ENCODE measurements at places on chromosomes 11 and 22.
A peak's percentile ranks its signal among the peaks of the same experiment; 100 is the strongest.

DNA sequence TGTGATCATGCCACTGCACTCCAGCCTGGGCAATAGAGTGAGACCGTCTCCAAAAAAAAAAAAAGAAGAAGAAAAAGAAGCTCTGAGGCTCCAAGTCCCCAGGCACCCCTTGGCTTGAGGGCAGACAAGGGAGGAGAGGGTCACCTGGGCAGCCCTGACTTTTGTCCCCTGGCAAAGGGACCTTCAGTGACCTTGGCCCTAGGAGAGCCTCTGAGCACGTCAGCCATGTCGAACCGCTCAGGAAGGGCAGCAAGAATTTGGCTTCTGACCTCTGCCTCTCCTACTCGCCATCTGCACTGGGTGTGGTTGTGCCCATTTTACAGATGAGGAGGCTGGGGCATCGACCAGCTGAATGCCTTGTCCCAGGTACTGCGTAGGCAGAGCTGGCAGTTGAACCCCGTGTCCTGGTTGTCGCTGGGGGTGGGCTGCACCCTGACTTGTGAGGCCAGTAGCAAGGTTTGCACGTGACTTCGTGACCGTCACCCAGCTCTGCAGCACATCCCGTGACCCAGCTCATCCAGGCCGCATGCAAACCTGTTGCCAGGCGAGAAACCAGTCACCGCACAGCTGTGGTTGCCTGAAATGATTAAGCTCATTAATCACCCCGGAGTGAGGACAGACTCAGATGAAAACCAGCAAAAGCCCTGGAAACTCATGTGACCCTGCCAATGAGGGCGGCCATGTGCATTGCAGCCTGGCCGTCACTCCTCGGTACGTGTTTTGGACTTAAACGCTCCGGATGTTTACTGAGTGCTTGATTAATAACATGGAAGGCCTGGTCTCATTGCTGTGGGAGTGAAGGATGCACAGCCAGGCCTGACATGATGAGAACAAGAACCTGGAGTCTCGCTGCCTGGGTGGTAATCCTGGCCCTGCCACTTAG, 47.7 kb upstream of the PPP6R3 start:
- DNase-seq = no peak

DNA sequence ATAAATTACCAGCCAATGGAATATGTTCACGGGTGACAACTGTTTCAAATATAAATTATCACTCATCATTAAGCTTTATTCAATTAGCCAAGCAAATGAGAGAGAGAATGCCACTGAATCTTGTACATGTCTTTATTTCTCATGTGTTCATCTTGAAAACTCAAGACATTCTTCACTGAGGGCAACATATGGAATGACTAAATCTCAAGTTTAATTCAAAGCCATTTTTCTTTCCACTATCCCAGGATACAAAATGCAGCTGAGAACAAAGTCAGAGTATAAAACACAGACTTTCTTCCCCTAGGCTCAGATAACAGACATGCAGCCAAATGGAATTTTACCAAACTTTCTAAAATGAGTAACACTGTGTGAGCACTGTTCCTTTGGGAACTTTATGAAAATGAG, 12.1 kb upstream of the BBOX1 start:
- no peak for DNase-seq

GRCh38 chr11:133889893-133890292, 44.6 kb upstream of the SPATA19 start:
- no peak for DNase-seq

DNA sequence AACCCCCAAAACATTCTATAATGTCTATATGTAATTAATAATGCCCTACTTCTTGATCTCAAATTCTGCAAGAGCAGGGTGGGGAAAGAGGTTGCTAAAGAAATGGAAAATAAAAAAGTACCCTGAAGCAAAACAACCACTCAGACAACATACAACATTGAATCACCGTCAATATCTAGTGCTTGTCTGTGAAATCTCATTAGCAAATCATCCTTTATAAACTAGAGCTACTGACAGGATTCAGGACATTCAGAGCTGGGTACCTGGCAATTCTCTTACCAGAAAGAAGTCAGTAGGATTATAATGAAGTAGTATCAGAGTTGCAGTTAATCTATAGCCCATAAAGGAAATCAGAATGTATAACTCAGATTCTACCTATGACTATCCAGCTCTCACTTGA, 143.2 kb downstream of the CADM1 start:
- DNase-seq = no peak

GRCh38 chr11:125123947-125124617, 12.7 kb upstream of the TMEM218 start:
- peak; percentile 56 for DNase-seq

GRCh38 chr11:10349806-10350205, 44.9 kb downstream of the ADM start:
- DNase-seq = no peak

- DNase-seq = no peak
These were observed 7.8 kb downstream of the YPEL1 start for GRCh38 chr22:21727768-21728167.

GRCh38 chr11:128968916-128969315, 26.2 kb upstream of the TP53AIP1 start:
- DNase-seq = no peak

DNA sequence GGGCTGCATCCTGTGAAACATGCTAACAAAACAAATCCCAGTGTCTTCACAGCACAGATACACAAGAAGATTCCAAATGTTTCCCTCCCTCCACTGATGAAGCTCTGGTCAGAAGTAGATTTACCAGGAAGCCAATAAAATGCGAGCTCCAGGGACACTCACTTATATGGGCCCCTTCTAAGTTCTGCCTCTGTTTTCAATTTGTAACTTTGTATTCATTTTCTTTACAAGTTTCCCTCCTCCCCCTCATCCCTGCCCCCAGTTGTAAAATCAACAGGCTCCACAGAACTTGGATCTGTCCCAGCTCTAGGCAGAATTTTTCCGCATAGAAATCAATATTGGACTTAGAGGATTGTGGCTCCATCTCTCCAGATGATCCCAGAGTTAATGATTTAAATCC, 48.1 kb upstream of the ME3 start:
- no peak for DNase-seq

DNA sequence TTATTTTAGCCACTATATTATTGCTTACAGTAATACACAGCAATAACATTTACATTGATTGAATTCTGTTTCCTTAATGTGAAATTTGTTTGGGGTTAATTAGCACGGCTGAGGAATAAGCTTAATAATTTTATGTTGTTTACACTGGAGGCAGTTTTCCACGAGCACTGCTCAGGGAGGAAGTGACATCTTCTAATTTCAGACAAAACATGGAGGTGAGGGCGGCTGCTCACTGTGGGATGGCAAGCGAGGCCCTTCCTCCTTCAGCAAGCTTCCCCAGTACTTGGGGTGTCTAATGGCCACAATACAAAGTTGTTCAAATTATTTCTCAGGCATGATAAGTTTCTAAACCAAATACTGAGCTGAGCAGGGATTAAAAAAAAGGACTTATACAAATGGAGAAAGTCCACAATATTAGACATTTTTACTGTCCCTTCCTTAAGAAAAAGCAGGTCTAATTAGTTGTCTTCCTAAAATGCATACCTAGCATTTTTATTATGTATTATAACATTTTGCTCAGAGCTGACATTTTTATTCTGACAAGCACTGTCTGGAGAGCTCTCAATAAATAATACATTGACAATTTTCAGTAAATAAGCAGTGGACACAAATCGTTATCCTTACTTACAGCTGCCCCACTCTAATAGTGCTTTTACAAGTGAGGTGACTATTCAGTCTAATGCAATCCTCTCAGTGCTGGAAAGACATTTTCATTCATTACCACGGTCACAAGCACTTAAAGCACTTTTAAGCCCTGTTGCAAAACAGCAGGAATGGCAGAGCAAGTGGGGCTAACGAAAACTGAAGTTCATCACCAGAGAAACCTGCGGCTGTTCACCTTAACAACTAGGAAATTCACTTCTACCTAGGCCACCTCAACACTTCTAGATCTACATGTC, 56.2 kb downstream of the SOX6 start:
- DNase-seq = no peak

DNA sequence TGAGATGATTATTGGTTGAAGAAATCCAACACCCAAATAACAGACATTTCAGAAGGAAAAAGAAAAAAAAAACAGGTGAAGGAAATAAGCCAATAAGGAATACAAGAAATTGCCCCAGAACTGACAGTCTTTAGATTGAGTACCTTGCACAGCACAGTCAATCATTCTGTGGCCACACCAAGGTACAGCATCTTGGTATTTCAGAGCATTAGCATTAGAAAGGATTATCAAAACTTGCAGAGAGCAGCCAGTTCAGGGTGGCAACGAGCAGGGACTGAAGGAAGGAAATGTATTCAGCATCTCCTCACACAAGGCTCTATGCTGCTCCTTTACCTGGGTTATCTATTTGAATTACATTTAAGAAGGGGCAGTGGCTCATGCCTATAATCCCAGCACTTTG, 2.1 kb downstream of the ADA2 start:
- no peak for DNase-seq

DNA sequence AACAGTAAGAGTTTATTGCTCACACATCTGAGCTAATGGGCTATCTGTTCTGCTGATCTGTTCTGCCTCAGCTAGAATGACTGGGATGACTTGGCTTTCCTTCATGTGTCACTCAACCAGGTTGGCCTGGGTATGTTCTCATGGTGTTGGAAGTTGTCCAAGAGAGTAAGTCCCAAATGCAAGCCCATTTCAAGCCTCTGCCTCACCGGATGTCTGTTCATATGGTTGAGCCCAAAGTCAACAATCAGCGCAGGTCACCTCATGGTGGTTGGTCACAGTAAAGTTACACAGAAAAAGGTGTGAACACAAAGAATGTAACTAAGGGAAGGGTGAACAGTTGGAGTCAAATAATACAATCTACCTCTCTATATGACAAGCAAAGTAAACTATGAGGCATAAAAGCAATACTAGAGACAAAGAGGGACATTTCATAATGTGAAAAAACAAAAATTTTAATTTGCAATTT, 1.9 kb downstream of the GDPD4 start:
- DNase-seq = peak; percentile 84

DNA sequence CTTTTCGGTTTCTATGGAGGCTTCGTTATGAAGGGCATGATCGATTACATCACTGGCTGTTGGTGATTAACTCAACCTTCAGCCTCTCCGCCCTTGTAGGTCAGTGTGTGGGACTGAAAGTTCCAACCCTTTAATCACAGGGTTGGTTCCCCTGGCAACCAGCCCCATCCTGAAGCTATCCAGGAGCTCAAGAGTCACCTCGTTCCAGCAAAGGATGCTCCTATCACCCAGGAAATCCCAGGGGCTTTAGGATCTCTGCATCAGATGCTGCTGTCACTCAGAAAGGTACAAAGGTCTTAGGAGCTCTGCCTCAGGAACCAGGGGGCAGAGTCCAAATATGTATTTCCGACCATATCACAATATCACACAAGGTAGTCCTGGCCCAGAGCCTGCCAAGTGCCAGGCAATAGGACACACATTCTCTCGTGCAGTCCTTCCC, 123.5 kb upstream of the PARVA start:
- no peak for DNase-seq

DNA sequence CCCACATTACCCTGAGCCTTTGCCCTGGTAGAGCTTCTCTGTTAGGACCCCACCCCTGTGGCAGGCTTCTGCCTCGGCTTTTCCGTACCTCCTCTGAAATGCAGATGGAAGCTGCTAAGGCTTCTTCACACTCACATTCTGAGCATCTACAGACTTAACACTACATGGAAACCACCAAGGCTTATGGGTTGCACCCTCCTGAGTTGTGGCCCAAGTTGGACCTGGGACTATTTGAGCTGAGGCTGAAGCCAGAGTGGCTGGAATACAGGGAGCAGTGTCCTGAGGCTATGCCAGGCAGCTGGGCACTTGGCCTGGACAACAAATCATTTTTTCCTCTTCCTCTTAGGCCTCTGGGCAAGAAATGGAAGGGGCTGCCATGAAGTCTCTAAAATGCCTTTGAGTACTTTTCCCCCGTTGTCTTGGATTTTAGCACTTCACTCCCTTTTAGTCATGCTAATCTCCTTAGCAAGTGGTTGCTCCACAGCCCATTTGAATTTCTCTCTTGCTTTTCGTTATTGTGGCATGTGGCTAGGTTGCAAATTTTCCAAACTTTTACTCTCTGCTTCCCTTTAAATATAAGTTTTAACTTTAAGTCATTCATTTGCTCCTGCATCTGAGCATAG, 114.8 kb upstream of the FIBIN start:
- no peak for DNase-seq

GRCh38 chr11:66888282-66888681, 31.4 kb downstream of the LRFN4 start:
- DNase-seq = no peak

GRCh38 chr11:64556044-64556720, 34.8 kb upstream of the SLC22A12 start:
- no peak for DNase-seq

DNA sequence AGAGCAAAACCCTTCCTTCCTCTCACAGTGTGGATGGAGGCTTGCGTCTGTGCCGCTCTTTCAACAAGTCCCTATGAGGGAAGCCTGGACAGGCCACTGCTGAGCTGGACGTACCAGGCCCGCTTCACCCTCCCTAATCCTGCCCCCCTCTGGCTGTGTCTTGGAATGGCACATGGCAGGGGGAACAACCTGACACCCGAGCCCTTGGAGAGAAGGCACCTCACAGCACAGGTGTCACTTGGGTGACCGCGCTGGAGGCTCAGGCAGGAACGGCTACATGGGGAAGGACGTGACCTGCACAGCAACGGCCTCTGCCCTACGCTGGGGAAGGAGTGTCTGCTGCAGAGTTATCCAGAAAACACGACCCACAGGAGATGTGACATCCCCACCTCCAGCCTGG, 11.0 kb downstream of the CARS1 start:
- DNase-seq = no peak

DNA sequence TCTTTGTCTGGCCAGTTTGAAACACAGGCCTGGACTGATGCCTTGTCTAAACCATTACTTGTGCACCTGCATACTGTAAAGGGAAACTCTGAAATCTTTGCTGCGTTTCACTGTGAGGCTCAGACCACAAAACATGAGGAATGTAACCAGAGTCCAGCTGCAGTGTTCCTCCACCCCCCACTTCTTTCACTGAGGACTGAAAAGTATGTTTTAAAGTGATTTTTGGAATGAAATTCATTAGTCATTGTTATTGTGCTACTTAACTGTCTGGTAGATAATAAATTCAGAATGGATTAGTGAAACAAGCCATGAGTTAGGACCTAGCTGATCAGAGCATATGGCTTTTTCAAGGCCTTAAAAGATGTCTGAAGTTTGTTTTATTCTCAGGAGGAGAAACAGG, 181.2 kb downstream of the WNT11 start:
- no peak for DNase-seq

Measured in MCF 10A (cell line).